ENCODE measurements at places on chromosomes 11 and 22.

GRCh38 chr11:68855205-68855981 is 13.7 kb upstream of the CPT1A start:
- no peak for DNase-seq

DNA sequence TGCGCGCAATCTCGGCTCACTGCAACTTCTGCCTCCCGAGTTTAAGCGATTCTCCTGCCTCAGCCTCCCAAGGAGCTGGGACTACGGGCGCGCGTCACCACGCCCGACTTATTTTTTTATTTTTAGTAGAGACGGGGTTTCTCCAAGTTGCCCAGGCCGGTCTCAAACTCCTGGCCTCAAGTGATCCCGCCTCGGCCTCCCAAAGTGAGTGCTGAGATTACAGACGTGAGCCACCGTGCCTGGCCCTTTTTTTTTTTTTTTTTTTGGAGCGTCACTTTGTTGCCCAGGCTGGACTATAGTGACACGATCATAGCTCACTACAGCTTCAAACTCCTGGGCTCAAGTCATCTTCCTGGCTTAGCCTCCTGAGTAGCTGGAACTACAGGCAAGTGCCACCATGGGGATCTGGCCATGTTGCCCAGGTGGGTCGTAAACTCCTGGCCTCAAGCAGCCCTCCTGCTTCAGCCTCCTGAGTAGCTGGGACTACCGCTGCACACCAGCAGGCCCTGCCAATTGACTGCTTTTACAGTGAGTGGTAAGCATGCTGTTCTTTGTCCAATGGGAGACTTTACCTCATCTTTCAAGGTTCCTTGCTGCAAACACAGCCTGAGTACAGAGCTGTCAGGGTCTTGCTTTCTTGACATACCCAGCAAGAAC is 600 bp upstream of the CENPM start:
- DNase-seq, result no peak

GRCh38 chr11:33179348-33179803 is 18.1 kb upstream of the CSTF3 start:
- DNase-seq, result no peak

DNA sequence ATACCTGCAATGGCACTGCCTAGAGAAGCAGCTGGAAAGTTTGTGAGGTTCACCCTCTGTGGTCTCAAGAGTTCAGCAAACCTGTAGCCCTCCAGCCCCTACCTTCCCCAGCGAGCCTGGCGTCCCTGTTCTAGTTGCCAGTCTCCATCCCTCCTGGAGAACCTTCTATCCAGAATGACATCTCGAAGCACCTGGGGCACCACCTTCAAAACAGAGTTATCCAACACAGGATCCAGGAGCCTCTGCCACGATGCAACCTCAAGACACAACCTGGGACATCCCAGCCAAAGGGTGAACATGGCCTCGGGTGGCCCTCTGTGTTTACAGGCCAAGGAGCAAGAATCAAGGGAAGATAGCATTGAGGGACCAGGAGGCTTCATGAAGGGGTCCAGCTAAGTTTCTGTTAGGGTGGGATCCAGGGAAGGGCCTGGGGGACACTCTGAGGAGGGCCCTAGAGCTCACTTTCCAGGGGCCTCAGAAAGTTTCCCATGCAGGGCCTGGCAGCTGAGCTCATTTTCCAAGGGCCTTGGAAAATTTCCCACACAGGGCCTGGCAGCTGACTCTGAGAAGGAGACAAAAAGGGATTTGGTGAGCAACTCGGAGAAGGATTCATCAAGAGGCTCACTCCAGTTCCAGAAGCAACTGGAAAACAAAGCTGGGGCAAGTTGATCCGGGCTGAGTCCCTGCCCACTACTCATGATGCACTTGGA is 36.9 kb upstream of the SYT13 start:
- DNase-seq, result no peak

DNA sequence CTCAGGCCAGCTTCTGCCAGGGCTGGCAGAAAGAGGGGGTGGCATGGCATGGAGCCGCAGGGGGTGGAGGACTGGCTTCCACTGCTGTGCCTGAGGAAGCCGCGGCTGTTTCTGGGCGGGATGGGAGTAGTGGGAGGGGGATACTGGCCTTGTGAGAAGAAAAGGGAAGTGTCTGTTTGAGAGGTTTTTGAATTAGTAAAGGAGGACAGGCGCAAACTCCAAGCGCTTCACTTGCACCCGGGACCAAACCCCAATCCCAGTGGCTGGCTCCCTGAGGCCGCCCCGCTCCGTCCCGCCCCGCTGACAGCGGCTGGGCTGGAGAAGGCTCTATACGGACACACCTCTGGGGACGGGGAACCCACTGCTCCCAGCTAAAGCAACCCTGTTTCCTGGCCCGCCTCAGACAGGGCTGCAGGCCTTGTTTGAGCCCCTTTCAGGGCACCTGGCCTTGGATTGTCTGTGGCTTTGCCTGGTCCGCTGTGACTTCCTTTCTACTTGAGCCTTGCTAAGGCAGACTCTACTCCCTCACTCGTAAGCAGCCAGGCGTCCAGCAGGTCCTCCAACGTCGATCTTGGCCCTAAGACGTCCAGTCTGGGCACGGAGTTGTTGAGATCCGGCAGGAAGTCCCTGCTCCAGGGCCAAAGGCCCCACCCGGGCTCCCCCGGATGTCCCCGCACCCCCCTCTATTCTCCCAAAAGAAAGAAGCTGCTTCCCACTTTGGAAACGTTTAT is 2.2 kb downstream of the APOA1 start:
- DNase-seq, result no peak
